HS-27A (cell line): ENCODE measurements at places on chromosomes 2 and 18.

- no peak for DNase-seq
Measured at GRCh38 chr2:9548506-9548905, 7.1 kb downstream of the ADAM17 start.

- peak; percentile 64 for DNase-seq
Measured at GRCh38 chr2:147588191-147588590, 256.6 kb upstream of the ACVR2A start.

- no peak for DNase-seq
Measured at GRCh38 chr2:78768016-78768415, 257.5 kb upstream of the REG3G start.

GRCh38 chr2:207215308-207215707 is 49.6 kb upstream of the KLF7 start:
- DNase-seq = no peak

DNA sequence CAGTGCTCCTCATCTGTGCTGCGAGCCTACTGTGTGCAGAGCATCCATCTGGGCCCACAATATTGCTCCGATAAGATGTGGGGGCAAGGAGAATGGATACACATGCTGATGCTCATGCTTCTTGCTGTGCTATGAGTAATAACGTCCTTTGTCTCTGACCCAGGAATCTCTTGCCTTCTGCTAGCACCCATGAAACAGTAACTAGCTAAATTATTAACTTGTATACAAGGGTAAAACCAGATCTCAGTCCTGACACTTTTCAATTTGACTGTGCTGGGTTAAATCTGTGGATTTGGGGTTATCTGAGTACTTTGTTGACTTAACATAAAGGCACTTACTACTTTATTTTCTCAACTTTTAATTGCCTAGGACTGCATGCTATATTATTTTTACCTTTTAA is 357.6 kb downstream of the SLC4A3 start:
- no peak for DNase-seq
